ENCODE measurements at places on chromosomes 5 and 9. TPM values are rescaled to one million over a fixed set of nuclear protein-coding genes. Genes with fewer than 3 reads are reported as not detected.

Gene NXNL2
- 0.32 TPM for total RNA-seq

Gene SPEF2
- total RNA-seq = 0.63 TPM

Gene INSL4
- total RNA-seq = not detected

Gene GOLM1
- 35.1 TPM for total RNA-seq

Gene GFPT2
- total RNA-seq = 0.97 TPM

Gene SGCD
- total RNA-seq = 0.38 TPM

Gene LSM11
- total RNA-seq = 7.6 TPM

Gene FAT2
- total RNA-seq = under 0.01 TPM

Gene RELL2
- total RNA-seq = 5.6 TPM

Gene PCDHGB1
- total RNA-seq = 2.8 TPM

Gene LHX6
- 14.1 TPM for total RNA-seq

Gene ASPN
- total RNA-seq = not detected

Gene GLRA1
- not detected for total RNA-seq

Gene APC
- total RNA-seq = 33.0 TPM

Gene FAM221B
- total RNA-seq = not detected

Gene TTC16
- not detected for total RNA-seq

Gene AK8
- total RNA-seq = 0.06 TPM

Gene CTNND2
- total RNA-seq = not detected

Gene HABP4
- 10.1 TPM for total RNA-seq

Gene CDKN2A
- 5.4 TPM for total RNA-seq

Gene DBH
- not detected for total RNA-seq

Gene HTR1A
- not detected for total RNA-seq
